ENCODE measurements at places on chromosomes 1 and 21.

DNA sequence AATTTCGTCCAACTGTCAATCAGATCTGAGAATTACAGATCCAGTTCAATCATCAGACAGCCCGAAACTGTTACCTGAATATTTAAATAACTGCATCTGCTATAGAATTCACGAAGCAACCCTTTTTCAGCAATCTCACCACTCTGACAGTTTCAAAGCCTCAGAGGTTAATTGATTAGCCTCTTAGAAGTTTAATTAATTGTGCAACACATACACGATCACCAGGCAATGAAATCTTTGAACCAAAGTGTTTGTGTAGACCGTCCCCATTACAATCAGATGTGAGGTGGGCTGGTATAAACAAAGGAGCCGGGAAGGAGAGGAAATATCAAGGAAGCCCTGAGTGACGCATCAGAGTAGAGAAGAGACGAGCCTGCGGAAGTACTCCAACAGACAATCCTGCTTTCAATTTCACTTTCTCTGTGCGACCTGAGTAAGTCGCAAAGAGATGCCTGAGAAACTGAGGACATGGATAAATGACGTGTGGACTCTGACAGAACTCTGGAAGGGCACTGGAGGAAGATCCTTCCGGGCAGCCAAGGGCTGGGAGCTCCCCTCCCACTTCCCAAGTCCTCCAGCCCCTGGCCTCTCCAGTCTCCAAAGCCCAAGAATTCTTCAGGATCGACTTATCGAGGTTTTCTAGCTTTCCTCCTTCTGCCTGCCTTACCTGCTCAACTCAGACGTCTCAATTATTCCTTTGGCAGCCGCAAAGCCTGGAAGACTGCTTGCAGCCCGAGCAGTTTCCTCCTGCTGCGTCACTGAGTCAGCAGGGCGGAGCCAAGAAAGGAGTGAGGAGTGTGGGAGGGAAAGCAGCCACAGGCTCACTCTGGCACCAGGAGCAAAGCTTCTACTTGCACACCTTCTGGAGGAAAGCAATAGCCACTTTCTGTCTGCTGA lies at the start of gene RNASEL:
RNASEL (minus strand) TSS at position 757 of the 897 bp plus-strand sequence. CDS start 2,450 bp downstream, outside the sequence.
- peak; percentile 70 for DNase-seq

DNA sequence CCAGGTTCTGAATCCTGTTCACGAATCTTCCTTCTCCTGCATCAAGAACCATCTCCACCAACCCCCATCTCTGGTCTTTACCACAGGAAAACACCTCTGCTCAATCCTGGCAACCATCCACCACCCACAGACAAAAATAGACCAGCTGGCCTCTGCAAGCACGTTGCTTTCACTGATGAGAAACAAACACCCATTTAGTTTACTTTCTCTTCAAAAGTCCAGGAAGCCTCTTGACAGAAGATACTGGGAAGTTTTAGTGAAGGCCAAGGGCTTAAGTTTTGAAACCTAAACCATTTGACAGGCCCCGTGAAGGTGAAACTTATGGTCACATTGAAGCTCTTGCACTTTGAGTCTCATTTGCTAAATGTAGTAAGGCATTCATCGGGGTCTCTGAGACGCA lies 122.6 kb upstream of the PPP2R5A start:
- DNase-seq = peak; percentile 38

GRCh38 chr1:115969509-115969908 lies 6.8 kb upstream of the SLC22A15 start:
- no peak for DNase-seq

GRCh38 chr1:41396084-41396483 lies 34.9 kb downstream of the FOXO6 start:
- DNase-seq = no peak

DNA sequence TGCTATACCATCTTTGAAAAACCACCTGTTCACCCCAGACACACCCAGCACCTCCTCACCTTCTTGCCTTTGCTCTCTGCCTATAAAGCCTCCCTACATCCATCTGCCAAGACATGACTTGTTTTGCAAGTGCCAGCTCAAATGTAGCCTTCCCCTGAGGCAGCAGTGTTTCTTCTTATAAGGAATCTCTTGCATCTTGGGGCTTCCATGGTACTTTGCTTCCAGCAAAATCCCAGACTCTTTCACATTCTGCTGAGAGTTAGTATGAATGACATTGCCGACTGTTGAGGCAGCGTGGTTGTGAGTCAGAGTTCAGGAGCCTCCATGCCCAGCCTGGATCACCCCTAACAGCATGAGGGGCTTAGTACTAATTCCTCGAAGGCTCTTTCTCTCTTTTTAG lies 217.4 kb upstream of the RUNX1 start:
- no peak for DNase-seq

DNA sequence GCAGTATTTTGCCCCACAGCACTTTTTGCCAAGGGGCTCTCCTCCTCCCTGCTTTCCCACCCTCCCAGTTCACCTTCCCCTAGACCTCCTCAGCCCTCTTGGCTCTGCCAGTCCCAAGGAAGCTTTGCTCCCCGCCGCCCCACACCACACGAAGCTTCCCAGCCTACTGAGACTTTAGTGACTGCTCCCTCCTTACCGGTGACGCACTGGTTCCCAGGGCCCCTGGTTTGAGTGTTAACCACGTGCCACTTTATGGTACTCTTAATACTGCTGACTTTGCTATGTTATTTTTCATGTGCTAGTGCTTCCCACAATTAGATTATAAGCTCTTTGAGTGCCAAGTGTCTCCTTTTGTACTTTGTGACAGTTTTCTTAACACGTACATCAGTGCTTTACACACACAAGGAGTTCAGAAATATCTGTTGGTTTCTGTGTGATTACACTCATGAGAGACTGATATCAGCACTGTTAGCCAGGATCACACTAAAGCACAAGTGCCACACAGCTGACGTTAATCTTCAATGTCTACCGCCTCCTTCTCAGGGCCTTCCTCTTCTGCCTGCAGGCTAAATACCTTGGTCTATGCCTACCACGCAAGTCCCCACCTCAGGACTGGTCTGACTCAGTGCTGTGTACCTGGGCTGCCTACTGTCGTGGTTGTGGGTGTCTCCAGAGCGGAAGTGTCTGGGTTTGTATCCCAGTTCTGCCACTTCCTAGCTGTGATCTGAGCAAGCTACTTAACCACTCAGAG lies 61.0 kb downstream of the DNTTIP2 start:
- DNase-seq = peak; percentile 62

- no peak for DNase-seq
Observed at GRCh38 chr1:14341147-14341546, 257.3 kb upstream of the KAZN start.

- no peak for DNase-seq
Observed at GRCh38 chr1:184183919-184184318, 132.4 kb downstream of the TSEN15 start.

GRCh38 chr21:25562660-25563059 lies 44.6 kb downstream of the MRPL39 start:
- no peak for DNase-seq

- DNase-seq = peak; percentile 81
Observed at GRCh38 chr1:42682739-42683531, 717 bp downstream of the YBX1 start.

GRCh38 chr21:46594276-46594675 lies 10.6 kb downstream of the S100B start:
- DNase-seq = no peak

- no peak for DNase-seq
Observed at GRCh38 chr21:27813344-27813743, 846.5 kb upstream of the ADAMTS5 start.

GRCh38 chr1:114040273-114041015 lies 61.2 kb downstream of the OLFML3 start:
- DNase-seq = peak; percentile 45

DNA sequence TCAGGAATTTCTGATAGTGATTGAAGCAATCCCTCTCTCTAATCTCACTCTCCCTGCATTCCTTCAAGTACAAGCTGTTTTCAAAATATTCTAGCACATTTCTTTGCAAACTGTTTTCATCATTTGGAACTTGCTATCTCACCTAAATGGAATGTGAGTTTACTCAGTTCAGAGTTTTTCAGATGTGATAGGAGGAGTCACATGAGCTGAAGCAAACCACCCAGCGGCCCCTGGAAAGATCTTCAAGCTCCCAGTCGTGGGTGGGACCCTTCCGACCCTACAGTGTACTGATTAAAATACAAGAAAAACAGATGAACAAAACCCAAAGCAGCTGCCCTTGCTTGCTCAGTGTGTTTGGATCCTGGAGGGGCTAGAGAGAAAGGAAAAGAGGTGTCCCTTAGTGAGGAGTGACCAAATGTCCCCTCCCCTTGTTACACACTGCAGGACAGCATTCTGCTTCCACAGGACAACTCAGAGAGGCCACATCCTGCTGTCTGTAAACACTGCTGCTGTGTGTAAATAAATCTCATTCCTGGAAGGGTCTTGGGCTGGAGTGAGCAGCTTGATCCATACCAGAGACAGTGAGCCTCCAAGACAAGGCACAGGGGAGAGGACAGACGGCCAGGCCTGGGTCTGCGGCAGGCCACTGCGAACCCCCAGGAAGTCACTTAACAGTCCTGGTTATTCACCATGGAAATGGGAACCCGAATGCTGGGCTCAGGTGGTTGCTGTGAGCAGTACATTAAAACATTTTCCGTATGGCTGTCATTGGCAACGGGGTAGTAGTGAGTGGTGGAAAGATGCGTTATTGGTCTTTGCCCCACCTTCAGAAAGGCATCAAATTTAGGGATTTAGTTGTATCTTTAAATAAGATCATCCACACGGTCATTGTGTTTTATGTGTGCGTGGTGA lies 229.2 kb downstream of the RHOU start:
- DNase-seq = no peak

DNA sequence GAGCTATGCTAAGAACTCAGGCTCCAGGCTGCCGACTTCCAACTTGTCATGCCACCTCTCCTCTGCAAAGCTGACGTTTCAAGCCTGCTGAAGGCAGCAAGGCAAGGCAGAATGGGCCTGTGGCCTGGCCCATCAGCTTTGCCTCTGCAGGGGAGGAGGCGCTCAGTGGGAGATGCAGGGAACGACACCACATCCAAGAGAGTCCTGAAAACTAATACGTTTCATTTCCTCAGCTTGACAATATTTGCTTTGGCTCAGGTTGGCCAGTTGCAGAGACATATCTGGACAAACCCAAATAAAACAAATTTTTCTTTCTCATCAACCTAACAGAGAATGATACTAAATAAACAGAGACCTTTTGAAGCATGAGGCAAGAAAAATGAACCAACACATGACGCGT lies 35.3 kb downstream of the BEND5 start:
- DNase-seq = no peak

DNA sequence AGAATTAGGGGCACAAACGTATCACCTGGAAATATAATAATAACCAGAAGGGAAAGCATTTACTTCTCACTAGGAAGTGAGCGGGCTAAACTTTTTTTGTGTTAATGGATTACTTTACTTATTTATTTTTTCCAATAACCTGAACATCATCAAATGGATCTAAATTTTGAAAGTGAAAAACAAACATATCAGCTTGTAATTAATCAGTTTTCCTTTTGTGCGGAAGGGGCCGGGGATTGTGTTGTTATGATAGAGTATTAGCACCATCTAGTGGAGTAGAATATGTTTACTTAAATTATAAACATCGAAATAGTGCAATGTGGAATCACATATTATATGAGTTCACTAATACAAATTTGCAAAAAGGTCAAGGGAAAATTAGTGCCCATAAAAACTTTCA lies 9.0 kb downstream of the CFH start:
- DNase-seq = peak; percentile 36

- peak; percentile 30 for DNase-seq
Observed at GRCh38 chr21:33299181-33299752, 25.5 kb upstream of the IFNAR1 start.

DNA sequence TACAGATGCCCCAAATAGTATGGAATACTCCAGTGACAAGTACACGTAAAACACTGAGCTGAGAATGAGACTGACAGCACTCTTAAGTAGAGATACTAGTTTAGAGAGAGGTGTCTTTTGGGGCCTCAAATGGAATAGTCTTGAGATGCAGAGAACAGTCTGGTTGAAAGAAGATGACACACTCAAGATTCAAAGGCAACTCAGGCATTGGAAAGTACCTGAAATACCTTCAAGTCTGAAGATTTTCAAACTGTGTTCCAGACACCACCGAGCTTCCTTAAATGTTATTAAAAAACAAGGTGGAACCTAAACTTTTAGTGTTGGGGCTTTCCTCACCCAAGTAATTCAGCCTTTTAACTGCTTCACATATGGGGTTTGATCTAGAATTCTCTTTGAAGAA lies 437.7 kb downstream of the OMA1 start:
- no peak for DNase-seq

GRCh38 chr1:6427441-6428390 lies 3.1 kb downstream of the ESPN start:
- DNase-seq = no peak

- no peak for DNase-seq
Observed at GRCh38 chr1:237025358-237026074, 16.5 kb upstream of the RYR2 start.

- DNase-seq = no peak
Observed at GRCh38 chr1:38003261-38004250, 1.8 kb downstream of the FHL3 start.

- no peak for DNase-seq
Observed at GRCh38 chr1:20266642-20267041, 24.0 kb upstream of the VWA5B1 start.

- no peak for DNase-seq
Observed at GRCh38 chr21:44710294-44710665, 1.1 kb downstream of the TSPEAR start.

DNA sequence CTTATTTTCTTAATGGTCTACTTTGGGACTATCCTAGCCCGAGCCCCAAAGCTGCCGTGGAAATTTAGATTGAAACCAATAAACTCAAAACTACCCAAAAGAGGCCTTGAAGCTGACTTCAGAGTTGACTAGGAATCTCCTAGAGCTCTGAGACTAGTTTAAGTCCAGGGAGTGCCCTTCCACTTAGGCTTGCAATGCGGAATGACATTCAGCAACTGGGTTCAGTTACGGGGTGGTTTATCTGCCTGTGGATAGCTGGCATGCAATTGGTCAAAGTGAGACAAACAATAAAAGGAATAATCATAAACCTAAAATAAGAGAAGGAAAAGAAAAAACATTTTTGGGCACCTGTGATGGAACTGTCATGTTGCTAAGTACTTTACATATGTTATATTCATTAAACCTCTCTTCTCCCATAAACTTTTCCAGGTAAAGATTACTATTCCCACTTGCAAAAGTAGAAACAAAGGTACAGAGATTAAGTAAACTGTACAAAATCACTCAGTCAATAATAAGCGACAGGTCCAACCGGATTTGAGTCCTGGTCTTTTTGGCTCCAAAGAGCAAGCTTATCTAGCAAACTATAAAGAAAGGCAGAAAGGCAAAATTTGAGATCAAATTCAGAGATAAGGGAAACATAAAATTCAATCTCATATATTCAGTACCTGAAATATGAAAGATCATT lies 56.5 kb downstream of the GPATCH2 start:
- DNase-seq = no peak

GRCh38 chr1:64608651-64609048 lies 136.2 kb upstream of the RAVER2 start:
- DNase-seq = no peak

- peak; percentile 44 for DNase-seq
Observed at GRCh38 chr1:28917757-28918118, 3.4 kb downstream of the EPB41 start.

DNA sequence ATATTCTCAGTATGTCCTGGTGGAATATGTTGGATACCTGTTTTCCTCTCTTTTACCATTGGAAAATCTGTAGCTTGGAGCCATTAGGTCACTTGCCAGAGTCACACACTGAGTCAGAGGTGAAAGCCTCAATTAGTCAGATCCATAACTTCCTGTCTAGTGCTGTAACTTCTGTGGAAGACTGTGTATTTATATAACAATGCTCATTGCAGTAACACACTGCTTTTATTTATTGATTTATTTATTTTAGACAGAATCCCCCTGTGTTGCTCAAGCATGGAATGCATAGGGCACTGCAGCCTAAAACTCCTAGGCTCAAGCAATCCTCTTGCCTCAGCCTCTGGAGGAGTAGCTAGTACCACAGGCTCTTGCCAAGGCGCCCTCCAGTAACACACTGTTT lies 1.3 kb upstream of the DOCK7 start:
- DNase-seq = peak; percentile 31
